ENCODE measurements at places on chromosomes 2 and 18.
A peak's percentile ranks its signal among the peaks of the same experiment; 100 is the strongest.

DNA sequence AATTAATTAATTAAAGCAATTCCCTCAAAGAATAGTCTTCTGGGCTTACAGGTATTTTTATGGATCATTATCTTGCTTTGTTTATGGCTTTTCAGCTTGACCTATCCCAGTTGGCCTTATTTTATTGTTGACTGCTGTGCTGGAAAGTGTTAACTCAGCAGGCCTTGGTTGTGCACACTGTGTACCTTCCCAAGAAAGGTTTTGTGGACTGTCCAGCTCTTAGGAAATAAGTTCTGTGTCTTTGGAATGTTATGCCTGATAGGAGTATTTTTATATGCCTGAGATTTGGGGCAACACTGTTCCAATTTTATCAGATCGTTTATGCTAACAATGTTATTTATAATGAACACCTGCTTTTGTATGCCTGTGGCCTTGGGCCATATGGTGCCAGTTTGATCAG is 671.9 kb upstream of the ZNF804A start:
- no peak for DNase-seq

- DNase-seq: no peak
Observed at GRCh38 chr2:11224887-11225286, 69.6 kb downstream of the SLC66A3 start.

- DNase-seq: peak; percentile 45
Observed at GRCh38 chr2:206989311-206989710, 50.0 kb downstream of the CPO start.

GRCh38 chr2:54422072-54422581 is 34.0 kb upstream of the SPTBN1 start:
- DNase-seq: no peak

DNA sequence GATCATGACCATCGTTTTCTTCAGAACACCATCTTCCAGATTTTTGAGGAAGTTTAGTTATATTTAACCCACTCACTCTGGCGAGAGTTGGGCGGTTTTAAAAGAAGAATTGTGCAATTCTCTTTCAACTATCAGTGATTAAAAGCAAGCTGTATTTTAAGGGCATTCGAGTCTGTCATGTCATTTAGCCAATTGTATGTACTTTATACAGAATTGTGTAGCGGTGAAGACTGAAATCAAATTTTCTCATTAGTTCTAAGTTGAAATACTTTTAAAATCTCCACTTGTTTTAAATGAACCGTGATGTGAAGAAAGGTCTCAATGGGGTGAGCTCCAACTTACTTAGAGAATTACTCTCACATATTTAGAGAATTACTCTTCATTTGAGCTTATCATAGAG is 214.6 kb upstream of the DTNA start:
- DNase-seq: no peak

GRCh38 chr18:58288921-58289797 is 245.1 kb downstream of the NEDD4L start:
- peak; percentile 28 for DNase-seq

- no peak for DNase-seq
Observed at GRCh38 chr2:71613953-71614925, 160.9 kb downstream of the DYSF start.

DNA sequence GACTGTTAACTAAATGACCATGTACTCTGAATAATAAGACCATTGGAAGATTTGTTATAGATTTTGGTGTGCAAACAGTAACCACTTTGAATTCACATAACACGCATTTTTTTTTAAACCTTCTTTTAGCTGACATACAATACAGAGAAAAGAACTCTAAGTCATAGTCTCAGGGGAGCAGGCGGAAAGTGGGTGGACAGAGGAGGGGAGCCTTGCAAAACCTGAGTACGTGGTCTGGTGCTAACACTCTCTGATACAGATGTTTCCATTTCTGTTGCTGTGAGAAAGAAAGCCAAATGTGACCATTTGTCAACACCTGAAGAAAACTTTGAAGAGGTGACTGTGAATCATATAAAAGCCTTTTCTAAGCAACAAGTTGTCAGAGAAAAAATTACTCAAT is 151.8 kb upstream of the GCFC2 start:
- no peak for DNase-seq

DNA sequence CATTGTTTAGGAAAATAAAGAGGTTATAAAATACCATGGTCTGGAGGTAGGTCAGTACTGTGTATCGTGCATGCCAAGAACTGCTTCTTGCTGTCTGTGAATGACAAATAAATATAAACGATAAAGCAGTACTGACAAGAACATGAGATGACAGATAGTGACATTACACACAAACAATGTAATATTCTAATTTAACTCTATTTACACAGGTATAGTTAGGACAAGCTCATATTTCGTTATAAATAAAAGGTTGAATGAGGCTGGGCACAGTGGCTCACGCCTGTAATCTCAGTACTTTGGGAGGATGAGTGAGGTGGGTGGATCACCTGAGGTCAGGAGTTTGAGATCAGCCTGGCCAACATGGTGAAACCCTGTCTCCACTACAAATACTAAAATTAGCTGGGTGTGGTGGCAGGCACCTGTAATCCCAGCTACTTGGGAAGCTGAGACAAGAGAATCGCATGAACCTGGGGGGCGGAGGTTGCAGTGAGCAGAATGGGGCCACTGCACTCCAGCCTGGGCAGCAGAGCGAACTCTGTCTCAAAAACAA is 14.7 kb upstream of the GPR75 start:
- no peak for DNase-seq

- DNase-seq: no peak
Observed at GRCh38 chr2:205970348-205970747, 115.6 kb downstream of the INO80D start.

DNA sequence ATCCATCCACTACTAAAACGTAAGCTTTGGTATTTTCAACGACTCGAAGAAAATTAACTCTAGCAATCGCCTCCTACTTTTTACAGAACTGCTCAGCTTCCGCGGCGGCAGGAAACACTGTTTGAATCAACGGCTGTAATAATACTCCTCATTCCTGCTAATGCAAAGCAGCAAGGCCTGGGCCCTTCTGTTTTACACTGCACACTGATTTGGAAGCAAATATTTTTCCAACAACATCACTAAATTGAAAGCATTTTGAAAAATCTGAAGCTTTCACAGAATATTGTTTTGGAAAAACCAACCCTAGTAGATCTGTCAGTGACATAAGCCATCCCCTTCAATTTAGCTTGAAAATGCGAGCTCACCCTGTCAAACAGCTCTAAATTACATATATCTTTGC is 261.2 kb downstream of the TXNL1 start:
- peak; percentile 40 for DNase-seq

- DNase-seq: no peak
Observed at GRCh38 chr2:59239146-59239545, 998.0 kb upstream of the FANCL start.

DNA sequence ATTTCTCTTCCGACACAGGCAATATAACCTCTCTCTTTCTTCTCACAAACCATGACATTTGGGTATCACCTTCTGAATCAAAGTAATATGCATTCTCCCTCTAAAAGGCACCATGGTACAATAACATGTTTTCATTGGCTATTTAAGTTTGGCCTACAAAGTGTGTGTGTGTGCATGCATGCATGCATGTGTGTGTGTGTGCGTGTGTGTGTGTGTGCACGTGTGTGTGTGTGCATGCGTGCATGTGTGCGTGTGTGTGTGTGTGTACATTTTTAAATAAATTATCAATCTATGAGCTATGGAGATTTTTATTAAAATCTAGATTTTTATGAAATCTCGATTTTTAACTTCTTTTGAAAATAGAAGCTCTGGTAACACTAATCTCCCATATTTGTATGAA is 745.3 kb upstream of the ZEB2 start:
- no peak for DNase-seq

DNA sequence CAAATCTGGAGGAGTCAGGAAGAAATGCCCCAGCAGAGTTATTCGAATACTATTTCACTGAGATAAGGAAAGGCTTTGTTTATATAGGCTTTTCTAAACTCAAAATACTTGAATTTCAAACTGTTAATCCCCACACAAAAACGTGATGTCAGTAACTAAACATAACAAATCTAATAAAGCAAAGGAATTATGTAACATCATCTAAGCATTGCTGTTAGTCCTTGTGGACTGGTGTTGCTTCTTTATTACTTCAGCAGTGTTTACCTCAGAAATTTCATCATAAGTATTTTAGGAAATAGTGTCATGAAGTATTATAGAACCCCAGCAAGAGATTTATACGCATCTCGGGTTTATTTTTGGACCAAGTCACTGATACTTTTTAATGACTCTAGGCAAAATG is 19.7 kb upstream of the SANBR start:
- DNase-seq: peak; percentile 31

GRCh38 chr2:23523373-23524260 is 138.6 kb downstream of the KLHL29 start:
- no peak for DNase-seq

DNA sequence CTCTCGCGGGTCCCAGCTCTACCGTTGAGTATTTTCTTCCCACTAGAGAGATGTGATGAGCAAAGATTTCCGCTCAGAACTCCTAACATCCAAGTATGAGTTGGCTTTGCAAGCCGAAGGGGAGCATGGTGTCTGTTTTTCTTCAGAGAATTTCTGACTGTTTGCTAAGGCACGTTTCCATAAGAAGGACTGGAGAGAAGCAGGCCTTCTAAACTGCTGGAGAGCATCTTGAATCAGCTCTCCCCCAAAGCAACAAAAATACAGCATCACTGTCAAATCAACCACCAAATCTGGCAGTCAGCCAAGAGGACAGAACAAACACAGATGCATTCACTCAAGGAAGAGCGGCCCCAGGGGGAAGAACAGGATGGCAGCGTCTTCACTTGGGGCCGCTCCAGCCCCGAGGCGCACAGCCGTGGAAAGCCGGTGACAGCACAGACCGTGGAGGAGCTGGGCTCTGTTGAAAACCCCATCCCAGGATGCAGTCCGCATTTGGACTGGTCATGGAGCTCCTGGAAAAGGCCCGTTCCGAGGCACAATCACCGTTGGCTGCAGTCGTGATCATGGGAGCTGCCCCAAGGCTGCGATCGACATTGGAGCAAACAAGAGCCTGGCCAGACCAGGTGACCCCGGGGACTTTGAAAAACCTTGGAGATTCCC is 101.4 kb downstream of the NFATC1 start:
- DNase-seq: peak; percentile 44

DNA sequence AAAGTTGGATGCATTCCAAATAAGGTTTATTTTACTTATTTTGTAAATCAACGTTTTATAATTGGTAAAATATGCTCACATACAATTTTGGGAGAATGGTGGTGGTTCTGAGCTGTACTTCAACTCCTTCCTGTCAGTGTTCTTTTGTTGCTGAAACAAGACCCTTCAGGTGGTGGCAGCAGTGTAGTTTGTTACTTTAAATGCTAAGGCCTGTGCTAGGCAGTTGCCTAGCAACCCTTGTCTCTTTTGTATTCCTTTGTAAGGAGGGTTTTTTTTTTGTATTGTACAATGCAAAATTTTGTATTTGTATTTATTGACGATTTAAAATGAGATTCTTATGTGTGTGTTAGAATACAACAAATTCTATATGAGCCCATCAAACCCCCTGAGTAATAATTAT is 166.0 kb upstream of the FAM98A start:
- peak; percentile 48 for DNase-seq

- no peak for DNase-seq
Observed at GRCh38 chr2:106995556-106995955, 109.6 kb upstream of the ST6GAL2 start.

- DNase-seq: peak; percentile 60
Observed at GRCh38 chr18:68219872-68220271, 495.0 kb downstream of the TMX3 start.

GRCh38 chr2:33205693-33206434 is 259.1 kb downstream of the LTBP1 start:
- DNase-seq: no peak

- DNase-seq: no peak
Observed at GRCh38 chr2:44200011-44200410, 31.3 kb downstream of the PPM1B start.

- peak; percentile 55 for DNase-seq
Observed at GRCh38 chr2:149076863-149077412, 38.4 kb downstream of the LYPD6B start.

DNA sequence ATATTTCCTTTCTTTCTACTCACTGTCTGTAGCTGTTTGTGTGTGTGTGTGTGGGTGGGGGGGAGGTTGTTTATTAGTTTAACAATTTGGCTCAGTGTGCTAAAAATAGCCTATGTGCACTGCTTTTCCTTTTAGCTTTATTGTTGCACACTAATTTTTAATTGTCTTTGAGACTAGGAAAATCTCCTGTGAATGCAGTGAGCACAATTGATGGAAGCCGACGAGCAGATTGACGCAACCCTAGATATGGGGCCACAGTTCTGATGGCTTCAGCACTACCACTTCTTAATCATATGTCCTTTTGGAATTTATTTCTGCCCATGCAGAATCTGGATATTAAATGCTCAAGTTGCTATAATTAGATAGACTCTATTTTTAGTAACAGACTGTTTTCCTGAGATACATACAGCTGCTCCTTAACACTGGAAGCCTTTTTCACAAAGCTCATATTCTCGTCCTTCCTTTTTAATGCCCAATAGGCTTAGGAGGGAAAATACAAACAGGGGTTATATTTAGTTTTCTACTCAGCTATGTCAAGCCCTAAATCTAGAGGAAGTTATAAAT is 109.1 kb downstream of the IRS1 start:
- DNase-seq: peak; percentile 8

DNA sequence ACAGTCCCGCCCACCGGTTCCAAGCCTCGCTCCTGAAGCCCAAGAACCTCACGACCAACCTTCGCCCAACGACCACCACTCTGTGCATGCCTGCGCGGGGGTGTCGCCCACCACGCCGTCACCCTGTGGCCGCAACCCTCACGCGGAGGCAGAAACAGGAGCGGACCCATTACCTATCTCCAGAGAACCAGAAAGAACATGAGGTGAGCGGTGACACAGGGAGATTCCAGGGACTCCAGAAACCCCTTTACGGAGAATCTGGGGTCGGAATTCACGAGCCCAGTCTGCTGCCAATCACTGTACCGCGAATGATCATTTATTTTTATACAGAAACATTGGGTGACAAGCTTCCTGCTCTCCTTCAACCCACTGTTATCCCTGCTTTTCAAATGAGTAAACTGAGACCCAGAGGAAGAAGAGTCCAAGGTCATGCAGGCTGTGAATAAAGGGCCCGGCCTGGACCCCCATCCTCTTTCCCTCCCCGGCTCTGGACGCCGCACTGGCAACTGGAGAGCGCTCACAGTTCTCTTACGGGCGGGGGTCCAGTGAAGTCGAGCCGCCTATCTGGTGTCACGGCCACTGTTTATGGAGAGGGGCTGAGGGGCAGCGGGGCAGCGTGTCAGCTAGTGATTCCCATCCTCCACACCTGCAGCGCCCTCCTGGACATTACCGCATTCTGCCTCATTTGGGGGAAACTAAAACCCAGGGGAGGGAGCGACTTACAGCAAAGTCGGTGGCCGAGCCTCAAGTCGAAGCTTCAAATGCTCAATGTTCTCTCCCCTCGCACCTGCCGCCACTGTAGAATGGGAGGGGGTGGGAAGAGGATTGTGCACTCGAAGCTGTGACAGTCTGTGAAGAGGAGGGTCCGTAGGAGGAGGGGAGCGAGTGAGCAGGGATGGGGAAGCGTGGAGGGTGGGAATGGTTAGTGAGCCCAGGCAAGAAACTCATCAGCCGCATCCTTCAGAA is 723 bp upstream of the SLC30A3 start:
- DNase-seq: no peak

DNA sequence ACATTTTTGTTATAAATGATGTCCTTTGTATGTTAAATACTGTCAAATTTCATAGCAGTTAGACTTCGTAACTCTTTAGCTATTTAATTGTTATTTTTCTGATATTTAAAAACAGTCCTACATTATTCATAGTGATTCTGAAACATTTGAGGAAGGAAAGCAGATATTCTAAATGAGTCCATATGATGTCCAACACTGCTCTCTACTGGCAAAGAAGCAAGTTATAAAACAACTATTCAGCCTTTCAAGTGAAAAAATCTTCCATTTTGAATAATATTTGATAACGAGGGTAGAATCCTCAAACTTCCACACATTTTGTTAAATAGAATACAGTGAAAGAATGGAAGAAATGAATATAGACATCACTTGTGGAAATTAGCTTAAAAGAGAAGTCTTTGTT is 220.8 kb downstream of the GULP1 start:
- peak; percentile 88 for DNase-seq

Data from adipocyte (in vitro differentiated cells).